ENCODE measurements at places on chromosomes 6 and 20. TPM values are rescaled to one million over a fixed set of nuclear protein-coding genes. Genes with fewer than 3 reads are reported as not detected.

TINAG gene
- total RNA-seq: not detected

IMPG1 gene
- total RNA-seq: not detected

PRRT1 gene
- 2.8 TPM for total RNA-seq

SNX9 gene
- total RNA-seq: 45.8 TPM

TAF11 gene
- total RNA-seq: 18.4 TPM

SFTA2 gene
- total RNA-seq: 1.0 TPM

CBLN4 gene
- total RNA-seq: 0.16 TPM

CALHM5 gene
- 1.7 TPM for total RNA-seq

SNRPB2 gene
- 41.8 TPM for total RNA-seq

HMGCLL1 gene
- 0.57 TPM for total RNA-seq

NCOA5 gene
- 30.0 TPM for total RNA-seq

GSTA1 gene
- total RNA-seq: not detected

NRN1 gene
- total RNA-seq: 7.3 TPM
